Progenitor cell of endocrine pancreas (in vitro differentiated cells): ENCODE measurements at places on chromosomes 5 and 9.

- peaks cover 24% of the 10 kb centered on the region for H3K27me3 ChIP-seq
- peaks cover 2% of the 10 kb centered on the region for H3K4me1 ChIP-seq
- no peak overlapping the region for H3K27ac ChIP-seq
- no peaks in the 10 kb centered on the region for H3K36me3 ChIP-seq
- H3K4me3 ChIP-seq = no peak overlapping the region
Observed at GRCh38 chr9:2919347-2919746, 75.5 kb upstream of the PUM3 start.

DNA sequence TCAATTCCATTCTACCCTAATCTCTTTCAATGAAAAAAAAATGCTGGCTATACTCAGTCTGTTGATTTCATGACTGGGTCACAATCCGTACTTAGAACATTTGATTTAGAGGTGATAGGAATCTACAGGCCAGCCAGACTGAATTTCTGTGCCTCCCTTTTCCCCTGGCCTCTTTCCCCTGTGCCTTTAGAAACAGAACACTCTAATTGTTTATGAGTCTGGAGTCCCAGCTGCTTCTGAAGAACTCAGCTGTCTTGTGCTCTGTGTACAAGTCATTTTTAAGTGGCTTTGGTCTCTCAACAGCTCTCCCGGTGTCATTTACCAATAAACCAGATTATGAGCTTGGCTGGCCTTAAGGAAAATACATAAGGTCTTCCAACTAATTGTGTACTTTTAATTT lies 94.1 kb upstream of the ITGA2 start:
- H3K4me1 ChIP-seq = peaks cover 37% of the 10 kb centered on the region
- no peak overlapping the region for H3K27ac ChIP-seq
- H3K36me3 ChIP-seq = no peaks in the 10 kb centered on the region

DNA sequence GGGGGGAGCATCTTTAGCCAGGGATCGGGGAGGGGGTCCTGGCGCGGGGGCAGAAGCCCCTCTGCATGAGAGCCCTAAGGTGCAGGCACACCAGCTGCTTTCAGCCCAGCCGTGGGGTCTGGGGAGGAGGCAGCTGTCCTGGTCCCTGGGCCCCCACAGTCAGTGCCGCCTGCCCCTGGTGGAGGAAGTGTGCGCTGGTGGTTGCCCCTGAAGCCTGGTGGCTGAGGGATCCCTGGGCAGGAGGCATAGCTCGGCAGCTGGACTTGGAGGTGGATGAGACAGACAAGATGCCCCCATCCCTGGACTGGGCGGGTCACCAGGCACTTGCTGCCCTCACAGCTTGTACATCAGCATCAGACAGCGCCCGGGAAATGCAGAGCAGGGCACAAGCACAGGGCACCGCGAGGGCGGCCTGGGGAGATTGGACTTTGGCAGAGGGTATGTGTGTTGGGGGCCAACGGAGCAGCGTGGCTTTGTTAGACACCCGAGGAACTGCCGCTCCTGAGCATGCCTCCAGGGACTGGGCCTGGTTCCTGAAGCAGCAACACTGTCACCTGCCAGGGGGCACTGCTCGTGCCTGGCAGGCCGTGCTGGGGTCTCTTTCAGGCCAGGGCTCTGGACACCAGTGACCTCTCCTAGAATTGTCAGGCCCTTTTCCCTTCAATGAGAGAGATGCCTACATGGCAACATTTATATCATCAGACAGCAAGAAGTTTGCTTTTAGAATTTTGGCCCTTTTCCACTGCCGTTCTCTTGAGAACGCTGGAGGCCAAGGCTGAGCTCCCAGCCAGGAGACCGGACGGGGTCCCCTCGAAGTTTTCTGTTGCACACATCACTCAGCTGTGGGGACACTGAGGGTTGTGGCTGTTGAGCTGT lies 41.9 kb upstream of the CTSL start:
- no peak for DNase-seq
- H3K27me3 ChIP-seq = no peaks in the 10 kb centered on the region
- peaks cover 4% of the 10 kb centered on the region for H3K4me1 ChIP-seq

- H3K27me3 ChIP-seq = peaks cover 27% of the 10 kb centered on the region
- H3K4me1 ChIP-seq = peaks cover 3% of the 10 kb centered on the region
- H3K36me3 ChIP-seq = no peaks in the 10 kb centered on the region
- H3K27ac ChIP-seq = no peak overlapping the region
Observed at GRCh38 chr9:130987738-130988399, 21.1 kb upstream of the LAMC3 start.

GRCh38 chr9:12604164-12604821 lies 88.9 kb upstream of the TYRP1 start:
- H3K4me3 ChIP-seq = no peak overlapping the region
- no peaks in the 10 kb centered on the region for H3K36me3 ChIP-seq
- no peaks in the 10 kb centered on the region for H3K4me1 ChIP-seq
- no peaks in the 10 kb centered on the region for H3K27me3 ChIP-seq
- no peak overlapping the region for H3K27ac ChIP-seq

GRCh38 chr5:76720988-76721569 lies 5.2 kb downstream of the F2R start:
- no peaks in the 10 kb centered on the region for H3K27me3 ChIP-seq
- peaks cover 12% of the 10 kb centered on the region for H3K4me1 ChIP-seq
- peaks cover 7% of the 10 kb centered on the region for H3K36me3 ChIP-seq
- H3K27ac ChIP-seq = no peak overlapping the region
- no peak overlapping the region for H3K4me3 ChIP-seq
- no peak for DNase-seq

GRCh38 chr9:130940693-130941576 lies 1.9 kb upstream of the FIBCD1 start:
- no peaks in the 10 kb centered on the region for H3K36me3 ChIP-seq
- H3K27ac ChIP-seq = peak overlapping the region; percentile 13
- peak overlapping the region; percentile 52 for H3K4me3 ChIP-seq
- peaks cover 75% of the 10 kb centered on the region for H3K27me3 ChIP-seq
- peak; percentile 89 for DNase-seq
- H3K4me1 ChIP-seq = peaks cover 2% of the 10 kb centered on the region

DNA sequence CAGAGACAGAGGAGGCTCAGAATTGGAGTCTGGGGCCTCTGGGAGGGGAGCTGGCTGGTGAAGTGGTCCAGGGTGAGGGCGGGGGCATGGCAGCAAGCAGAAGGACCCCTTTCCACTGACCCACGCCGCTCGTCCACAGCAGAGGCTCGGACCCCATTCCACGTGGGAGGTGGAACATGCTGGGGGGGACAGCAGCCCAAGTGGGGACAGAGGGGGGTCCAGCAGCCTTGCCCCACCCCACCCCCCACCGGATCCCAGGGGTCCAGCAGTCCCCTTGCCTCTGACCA lies 25.4 kb upstream of the NKD2 start:
- H3K36me3 ChIP-seq = no peaks in the 10 kb centered on the region
- H3K27me3 ChIP-seq = peaks cover 22% of the 10 kb centered on the region
- no peak overlapping the region for H3K27ac ChIP-seq

- DNase-seq = no peak
- H3K36me3 ChIP-seq = peaks cover 4% of the 10 kb centered on the region
- no peaks in the 10 kb centered on the region for H3K27me3 ChIP-seq
- H3K4me1 ChIP-seq = peaks cover 23% of the 10 kb centered on the region
Observed at GRCh38 chr9:83622433-83622938, 457 bp upstream of the IDNK start.

- H3K4me3 ChIP-seq = no peak overlapping the region
- H3K4me1 ChIP-seq = no peaks in the 10 kb centered on the region
- no peak for DNase-seq
- H3K36me3 ChIP-seq = no peaks in the 10 kb centered on the region
- no peaks in the 10 kb centered on the region for H3K27me3 ChIP-seq
Observed at GRCh38 chr9:117114768-117115167, 300.1 kb downstream of the ASTN2 start.

DNA sequence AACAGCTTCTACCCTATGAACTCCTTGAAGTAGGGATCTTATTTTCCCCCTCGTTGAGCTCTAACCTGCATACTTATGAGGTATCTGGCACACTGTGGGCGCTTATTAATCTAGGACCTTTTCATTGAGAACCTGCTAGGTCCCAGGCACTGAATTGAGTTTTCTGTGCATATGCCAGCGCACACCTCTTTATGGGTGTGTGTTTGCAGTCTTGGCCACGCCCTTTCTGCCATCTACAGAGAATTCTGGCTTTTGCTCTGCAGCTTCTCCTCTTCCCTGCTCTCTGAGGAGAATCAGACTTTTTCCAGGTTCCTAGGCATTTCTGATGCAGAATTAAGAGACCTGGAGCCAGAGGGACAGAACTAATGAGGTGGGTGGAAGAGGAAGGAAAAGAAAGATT lies 25.4 kb upstream of the SSBP2 start:
- H3K27ac ChIP-seq = no peak overlapping the region
- H3K36me3 ChIP-seq = no peaks in the 10 kb centered on the region
- H3K27me3 ChIP-seq = no peaks in the 10 kb centered on the region
- H3K4me3 ChIP-seq = no peak overlapping the region

- H3K4me3 ChIP-seq = no peak overlapping the region
- H3K4me1 ChIP-seq = no peaks in the 10 kb centered on the region
- DNase-seq = no peak
- H3K36me3 ChIP-seq = no peaks in the 10 kb centered on the region
- H3K27ac ChIP-seq = no peak overlapping the region
Observed at GRCh38 chr9:13322828-13323550, 43.5 kb upstream of the MPDZ start.

- no peak overlapping the region for H3K27ac ChIP-seq
- no peak for DNase-seq
- H3K4me1 ChIP-seq = no peaks in the 10 kb centered on the region
- no peaks in the 10 kb centered on the region for H3K36me3 ChIP-seq
- no peak overlapping the region for H3K4me3 ChIP-seq
- peaks cover 4% of the 10 kb centered on the region for H3K27me3 ChIP-seq
Observed at GRCh38 chr9:22026696-22027095, 17.6 kb upstream of the CDKN2B start.

DNA sequence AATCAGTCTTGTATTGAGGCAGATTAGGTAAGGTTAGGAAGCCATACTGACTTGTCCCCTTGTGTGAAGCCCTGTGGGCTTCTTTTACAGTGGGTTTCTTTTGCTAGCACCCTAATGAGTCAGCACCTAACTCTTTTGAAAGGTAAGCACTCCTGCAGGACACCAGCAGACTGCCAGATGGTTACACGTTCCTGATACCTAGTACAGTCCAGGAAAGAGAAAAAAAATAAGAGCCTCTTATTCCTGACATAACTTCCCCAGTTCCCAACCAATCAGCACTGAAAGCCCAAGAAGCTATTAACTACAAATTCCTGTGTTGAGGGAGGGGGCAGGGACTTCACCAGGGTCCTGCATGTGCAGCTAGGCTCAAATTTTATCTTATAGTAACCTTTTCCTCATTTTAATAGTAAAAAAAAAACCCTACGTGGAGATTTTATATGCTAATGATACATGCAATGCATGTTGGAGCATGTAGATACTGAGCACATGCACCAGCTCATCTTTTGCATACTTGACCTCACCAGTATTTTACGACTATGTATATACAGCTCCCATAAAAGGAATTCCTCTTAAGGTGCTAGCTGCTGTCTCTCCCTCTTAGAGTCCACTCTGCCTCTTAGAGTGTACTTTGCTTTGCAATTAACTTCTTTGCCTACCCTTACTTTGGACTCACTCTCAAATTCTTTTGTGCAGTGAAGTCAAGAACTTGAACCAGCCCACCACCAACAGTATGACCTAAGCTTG lies 84.7 kb upstream of the RORB start:
- no peaks in the 10 kb centered on the region for H3K4me1 ChIP-seq
- no peak for DNase-seq
- H3K27me3 ChIP-seq = peaks cover 2% of the 10 kb centered on the region
- H3K4me3 ChIP-seq = no peak overlapping the region
- no peak overlapping the region for H3K27ac ChIP-seq

- no peak overlapping the region for H3K27ac ChIP-seq
- H3K4me1 ChIP-seq = peaks cover 3% of the 10 kb centered on the region
- no peaks in the 10 kb centered on the region for H3K27me3 ChIP-seq
- H3K36me3 ChIP-seq = no peaks in the 10 kb centered on the region
Observed at GRCh38 chr9:117046666-117047327, 359.7 kb downstream of the TRIM32 start.
